ENCODE measurements at places on chromosomes 3 and 15.

- no peak for DNase-seq
Measured at GRCh38 chr3:11363715-11364114, 91.5 kb downstream of the ATG7 start.

DNA sequence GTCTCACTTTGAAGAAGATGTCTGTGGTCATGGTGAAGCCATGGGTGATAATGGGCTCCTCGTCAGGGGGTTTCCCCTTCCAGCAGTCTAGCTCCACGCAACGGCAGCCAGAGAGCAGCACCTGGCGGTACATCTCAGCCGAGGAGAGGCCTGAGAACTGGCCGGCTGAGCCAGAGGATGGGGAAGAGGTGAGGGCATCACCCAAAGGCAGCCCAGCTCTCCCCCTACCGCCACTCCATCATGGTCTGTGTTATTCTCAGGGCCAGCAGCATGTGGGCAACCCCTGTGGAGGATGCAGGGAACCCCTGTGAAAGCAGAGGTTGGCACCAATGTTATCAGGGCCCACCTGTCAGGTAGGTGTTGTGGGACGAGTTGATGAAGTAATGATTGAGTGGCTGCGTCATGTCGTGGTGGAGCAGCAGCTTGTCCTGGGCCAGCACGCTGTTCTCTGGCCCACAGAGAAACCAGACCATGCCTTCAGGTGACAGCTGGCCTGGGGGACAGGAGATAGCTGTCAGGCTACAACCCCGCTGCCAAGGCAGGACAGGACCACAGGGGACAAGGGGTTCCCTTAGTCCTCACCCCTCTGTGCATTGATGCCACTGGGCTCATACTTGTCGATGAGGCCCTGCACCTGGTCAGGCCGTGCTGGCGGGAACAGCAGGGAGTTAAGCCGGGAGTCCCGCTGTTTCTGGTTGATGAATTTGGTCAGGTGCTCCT lies 9.4 kb downstream of the PLCB2 start:
- no peak for DNase-seq

- DNase-seq: no peak
Measured at GRCh38 chr3:62718515-62719320, 156.5 kb downstream of the CADPS start.

- DNase-seq: no peak
Measured at GRCh38 chr3:175879417-175879816, 1020.3 kb downstream of the NAALADL2 start.

DNA sequence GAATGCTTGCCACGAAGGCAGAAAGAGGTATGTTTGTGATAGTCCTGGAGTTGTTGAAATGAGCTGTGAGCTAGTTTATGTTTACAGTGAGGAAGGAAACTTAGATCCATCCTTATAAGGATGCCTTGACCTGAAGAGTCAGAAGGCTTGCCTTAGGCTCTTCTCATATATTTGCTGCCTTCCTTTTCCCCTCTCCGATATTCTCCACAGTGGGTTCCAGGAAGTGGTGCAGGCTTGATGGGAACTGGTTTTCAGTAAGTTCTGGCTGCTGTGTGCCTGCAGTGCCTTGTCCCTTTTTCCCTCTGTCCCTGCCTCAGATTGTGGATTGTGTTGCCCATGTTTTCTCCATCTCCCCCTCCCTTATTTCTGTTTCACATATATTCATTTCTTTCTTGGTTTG lies 287.3 kb upstream of the UBE2E1 start:
- DNase-seq: no peak

DNA sequence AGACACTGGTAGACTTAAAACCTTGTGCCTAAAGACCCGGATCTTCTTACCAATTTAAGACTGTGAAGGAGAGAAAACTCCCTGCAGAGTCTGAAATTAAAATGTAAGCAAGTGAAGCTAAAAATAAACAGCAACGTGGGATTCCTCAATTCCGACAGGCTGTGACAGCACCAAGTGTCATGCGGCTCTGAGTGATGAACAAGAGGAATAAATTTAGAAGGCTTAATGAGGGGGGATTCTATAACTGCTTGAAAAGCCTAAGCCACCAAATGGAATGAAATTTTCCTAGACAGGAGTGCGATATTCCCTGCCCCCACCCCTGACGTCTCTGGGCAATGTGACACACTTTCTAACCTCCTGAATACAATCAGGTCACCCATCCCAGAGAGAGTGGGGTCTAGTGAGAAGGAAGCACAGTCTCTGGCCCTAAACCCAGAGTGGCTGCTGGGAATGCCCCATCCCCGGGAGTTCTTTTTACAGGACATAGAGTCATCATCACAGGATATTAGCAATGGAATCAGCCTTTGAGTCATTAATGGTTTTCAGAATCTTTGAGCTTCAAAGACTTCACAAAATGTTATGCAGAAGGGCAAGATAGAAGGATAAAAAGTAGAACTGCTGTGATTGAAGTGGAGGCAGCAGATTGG lies 114.3 kb downstream of the EDEM1 start:
- DNase-seq: no peak

Measured in activated T-helper 1 cell treated with anti-CD3 and anti-CD28 coated beads, Interleukin-12 subunit alpha, Interleukin-12 subunit beta, Interleukin-2, Interleukin-4 antibody, amounts not matched to agents 30 ng/mL and 10 ng/mL and 1 ng/mL, durations not matched to agents 14 hours and 24 hours and 36 hours (primary cell).